Nephron progenitor cell (in vitro differentiated cells): ENCODE measurements at places on chromosomes 4 and X.
A peak's percentile ranks its signal among the peaks of the same experiment; 100 is the strongest.

DNA sequence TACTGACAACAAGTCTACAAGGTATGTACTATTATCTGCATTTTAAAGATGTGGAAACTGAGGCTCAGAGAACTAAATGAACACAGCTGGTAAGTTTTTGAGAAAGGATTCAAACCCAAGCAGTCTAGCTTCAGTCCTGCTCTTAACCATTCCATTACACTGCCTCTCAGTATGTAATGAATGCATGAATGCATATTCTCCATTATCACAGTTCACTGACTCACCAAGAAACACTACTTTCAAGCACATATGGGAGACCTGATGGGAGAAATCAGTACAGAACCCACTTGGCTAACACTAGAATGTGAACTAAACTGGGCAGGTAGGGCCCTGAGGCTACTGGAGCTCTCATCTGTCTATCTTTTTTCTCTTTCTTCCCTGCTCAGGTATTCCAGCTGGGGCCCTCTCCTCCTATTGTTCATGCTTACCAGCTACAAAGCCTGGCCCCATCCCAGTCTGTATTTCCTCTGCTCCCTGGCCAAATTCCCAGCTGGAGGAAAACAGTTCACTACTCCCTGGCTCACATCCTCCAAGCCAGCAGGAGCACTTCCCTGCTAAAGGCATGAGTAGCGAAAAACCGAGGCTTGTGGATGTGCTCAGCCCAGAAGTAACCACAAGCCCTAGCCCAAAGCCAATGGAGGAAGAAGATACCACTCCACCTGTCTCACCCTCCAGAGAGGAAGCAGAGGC lies 178.2 kb upstream of the ARHGEF9 start:
- peaks cover 6% of the 10 kb centered on the region for H3K27me3 ChIP-seq
- H3K27ac ChIP-seq, result no peak overlapping the region
- no peak overlapping the region for H3K4me3 ChIP-seq
- H3K36me3 ChIP-seq, result peaks cover 4% of the 10 kb centered on the region
- no peak for DNase-seq

- H3K36me3 ChIP-seq, result peaks cover 4% of the 10 kb centered on the region
- no peak for DNase-seq
- peaks cover 12% of the 10 kb centered on the region for H3K27me3 ChIP-seq
- H3K4me1 ChIP-seq, result peaks cover 37% of the 10 kb centered on the region
- no peak overlapping the region for H3K4me3 ChIP-seq
Observed at GRCh38 chr4:38313175-38313574, 350.8 kb upstream of the KLF3 start.

- H3K27me3 ChIP-seq, result no peaks in the 10 kb centered on the region
- no peaks in the 10 kb centered on the region for H3K4me1 ChIP-seq
- no peak overlapping the region for H3K27ac ChIP-seq
- H3K4me3 ChIP-seq, result no peak overlapping the region
- peaks cover 36% of the 10 kb centered on the region for H3K36me3 ChIP-seq
Observed at GRCh38 chrX:13750204-13750603, 15.7 kb downstream of the OFD1 start.

GRCh38 chrX:68598841-68599240 lies 48.6 kb upstream of the STARD8 start:
- H3K27ac ChIP-seq, result no peak overlapping the region
- no peak overlapping the region for H3K4me3 ChIP-seq
- no peak for DNase-seq
- H3K4me1 ChIP-seq, result no peaks in the 10 kb centered on the region

GRCh38 chrX:105723966-105724735 lies 98.2 kb upstream of the NRK start:
- H3K4me1 ChIP-seq, result peaks cover 5% of the 10 kb centered on the region
- H3K36me3 ChIP-seq, result no peaks in the 10 kb centered on the region
- H3K27ac ChIP-seq, result no peak overlapping the region
- peaks cover 2% of the 10 kb centered on the region for H3K27me3 ChIP-seq

DNA sequence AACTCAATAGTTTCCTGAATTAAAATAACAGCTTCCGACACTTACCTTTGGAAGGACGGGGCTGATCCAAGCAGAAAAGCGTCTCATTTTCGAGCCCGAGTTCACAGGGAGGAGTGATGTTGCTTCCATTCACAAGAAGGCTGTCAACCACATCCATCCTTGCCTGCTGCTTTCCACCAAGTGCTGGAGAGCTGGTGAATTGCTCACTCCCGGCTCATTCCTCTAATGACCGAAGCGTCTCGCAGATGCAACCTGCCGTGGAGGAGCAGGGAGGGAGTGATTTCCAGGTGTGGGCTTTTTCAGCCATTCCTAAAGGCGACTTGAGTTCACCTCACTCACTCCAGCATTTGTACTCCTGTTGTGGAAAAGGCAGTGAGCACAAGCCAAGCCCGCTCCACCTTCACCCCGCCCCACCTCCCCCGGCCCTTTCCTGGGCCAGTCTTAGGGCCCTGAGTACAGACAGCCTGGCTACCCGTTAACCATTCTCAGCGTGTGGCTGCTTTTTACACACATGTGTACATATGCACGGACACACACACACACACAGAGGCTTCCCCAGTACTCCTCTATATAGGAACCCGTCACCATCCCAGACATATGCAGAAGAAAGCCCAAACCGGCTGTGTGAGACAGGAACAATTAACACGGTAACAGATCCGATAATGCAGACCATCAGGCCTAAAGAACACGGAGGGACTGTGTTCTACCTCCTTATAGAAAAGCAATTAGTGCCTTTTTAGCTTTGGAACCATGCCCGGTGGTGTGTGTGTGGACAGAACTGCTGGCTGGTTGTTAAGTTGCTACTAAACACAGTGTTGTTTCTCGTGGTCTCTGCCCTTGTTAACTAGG lies at the start of gene CCKAR:
Gene CCKAR (minus strand): TSS at position 374 of the 849 bp plus-strand sequence. CDS start 217 bp downstream, at position 157.
- no peaks in the 10 kb centered on the region for H3K36me3 ChIP-seq
- H3K4me1 ChIP-seq, result peaks cover 25% of the 10 kb centered on the region
- no peak within 1 kb of the TSS for H3K4me3 ChIP-seq
- peak; percentile 12 for DNase-seq

GRCh38 chr4:2172161-2172560 lies 69.8 kb downstream of the HAUS3 start:
- no peak overlapping the region for H3K4me3 ChIP-seq
- no peaks in the 10 kb centered on the region for H3K27me3 ChIP-seq
- H3K27ac ChIP-seq, result no peak overlapping the region
- DNase-seq, result no peak

- DNase-seq, result no peak
- no peaks in the 10 kb centered on the region for H3K27me3 ChIP-seq
- no peaks in the 10 kb centered on the region for H3K4me1 ChIP-seq
- no peaks in the 10 kb centered on the region for H3K36me3 ChIP-seq
- no peak overlapping the region for H3K27ac ChIP-seq
- H3K4me3 ChIP-seq, result no peak overlapping the region
Observed at GRCh38 chr4:166078383-166078782, 205.3 kb downstream of the TLL1 start.

DNA sequence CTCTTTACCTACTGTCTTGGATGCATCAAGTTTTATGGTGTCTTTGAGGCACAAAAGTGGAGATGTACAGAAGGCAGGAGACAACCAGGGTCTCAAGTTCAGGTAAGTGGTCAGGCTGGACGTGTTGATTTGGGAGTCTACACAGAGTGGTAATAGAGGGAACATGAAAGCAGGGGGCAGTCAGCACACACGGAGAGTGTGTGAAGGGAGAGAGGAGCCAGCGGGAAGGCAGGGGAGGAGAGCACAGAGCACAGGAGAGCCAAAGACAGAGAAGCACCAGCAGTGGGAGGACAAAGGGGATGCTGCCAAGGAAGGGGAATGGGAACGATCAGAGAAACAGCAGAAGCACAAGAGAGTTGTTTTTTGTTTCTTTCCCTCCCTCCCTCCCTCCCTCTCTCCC lies 32.9 kb downstream of the TMEM150C start:
- H3K4me1 ChIP-seq, result no peaks in the 10 kb centered on the region
- H3K27me3 ChIP-seq, result no peaks in the 10 kb centered on the region
- no peak overlapping the region for H3K27ac ChIP-seq
- no peak for DNase-seq

DNA sequence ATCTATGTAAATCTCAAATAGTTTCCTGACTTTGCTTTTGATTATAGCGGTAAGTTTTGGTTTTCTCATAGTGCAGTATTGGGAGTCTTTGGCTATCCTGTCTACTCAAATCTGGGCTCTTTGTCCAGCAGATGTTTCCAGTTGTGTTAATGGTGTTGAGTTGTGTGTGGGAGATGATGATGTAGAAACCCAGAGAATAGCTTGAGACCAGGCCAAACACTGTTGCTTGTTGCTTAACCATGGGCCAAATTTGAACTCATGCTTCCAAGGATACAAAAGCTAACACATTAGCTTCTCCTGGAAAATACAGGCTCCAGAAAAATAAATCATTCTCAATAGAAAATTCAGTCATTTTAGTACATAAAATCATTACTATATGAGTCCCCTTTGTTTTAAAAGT lies 82.6 kb upstream of the GYPA start:
- no peak overlapping the region for H3K4me3 ChIP-seq
- DNase-seq, result no peak
- H3K27me3 ChIP-seq, result peaks cover 6% of the 10 kb centered on the region
- no peaks in the 10 kb centered on the region for H3K4me1 ChIP-seq
- no peak overlapping the region for H3K27ac ChIP-seq

- peaks cover 19% of the 10 kb centered on the region for H3K4me1 ChIP-seq
- H3K4me3 ChIP-seq, result peak overlapping the region; percentile 94
- peaks cover 24% of the 10 kb centered on the region for H3K36me3 ChIP-seq
- no peaks in the 10 kb centered on the region for H3K27me3 ChIP-seq
- peak overlapping the region; percentile 100 for H3K27ac ChIP-seq
- DNase-seq, result no peak
Observed at GRCh38 chr4:145098675-145099037, 545 bp downstream of the ABCE1 start.

GRCh38 chr4:79331126-79331876 lies 5.4 kb upstream of the NAA11 start:
- DNase-seq, result no peak
- peak overlapping the region; percentile 57 for H3K27ac ChIP-seq
- H3K36me3 ChIP-seq, result no peaks in the 10 kb centered on the region
- no peak overlapping the region for H3K4me3 ChIP-seq

DNA sequence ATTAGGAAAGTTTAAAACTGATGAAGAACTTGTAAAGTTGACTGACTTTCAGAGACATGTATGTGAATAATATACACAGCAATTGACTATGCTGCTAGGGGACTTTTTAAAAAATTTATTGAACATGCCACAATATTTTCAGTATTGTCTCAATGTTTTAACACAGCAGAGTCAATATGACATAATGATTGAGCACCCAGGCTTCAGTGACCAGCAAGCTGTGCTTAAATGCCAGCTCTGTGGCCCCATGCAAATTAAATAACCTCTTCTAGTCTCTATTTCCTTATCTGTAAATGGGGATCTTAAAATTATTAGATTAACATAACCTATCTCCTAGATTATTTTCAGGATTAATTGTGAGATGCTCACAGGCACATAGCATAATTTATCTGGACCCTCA lies 56.8 kb upstream of the TXK start:
- no peaks in the 10 kb centered on the region for H3K36me3 ChIP-seq
- peaks cover 3% of the 10 kb centered on the region for H3K27me3 ChIP-seq
- H3K4me3 ChIP-seq, result no peak overlapping the region
- H3K4me1 ChIP-seq, result peaks cover 29% of the 10 kb centered on the region
- no peak for DNase-seq

DNA sequence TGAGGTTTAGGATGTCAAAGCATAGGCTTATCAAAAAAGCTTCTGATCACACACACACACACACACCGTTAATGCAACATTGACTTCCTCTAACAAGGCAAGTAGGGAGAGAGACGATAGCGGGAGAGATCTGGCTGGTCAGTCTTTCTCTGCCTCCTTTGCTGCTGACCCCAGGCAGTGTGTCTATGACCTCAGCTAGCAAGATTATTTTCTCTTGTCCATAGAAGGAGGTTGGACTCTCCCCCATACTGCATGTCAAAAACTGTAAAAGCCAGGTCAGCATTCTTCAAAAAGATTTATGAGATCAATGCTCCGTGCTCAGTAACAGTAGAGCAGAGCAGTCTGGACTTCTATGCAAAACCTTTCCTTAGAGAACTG lies 63.5 kb upstream of the PGM2 start:
- DNase-seq, result no peak
- H3K36me3 ChIP-seq, result no peaks in the 10 kb centered on the region
- peak overlapping the region; percentile 78 for H3K27ac ChIP-seq
- H3K4me3 ChIP-seq, result no peak overlapping the region

GRCh38 chr4:7828011-7828720 lies 111.5 kb downstream of the AFAP1 start:
- peak overlapping the region; percentile 21 for H3K4me3 ChIP-seq
- H3K27ac ChIP-seq, result peak overlapping the region; percentile 99
- peaks cover 7% of the 10 kb centered on the region for H3K27me3 ChIP-seq
